DND-41 (cell line): ENCODE measurements at places on chromosomes 2 and 18.

DNA sequence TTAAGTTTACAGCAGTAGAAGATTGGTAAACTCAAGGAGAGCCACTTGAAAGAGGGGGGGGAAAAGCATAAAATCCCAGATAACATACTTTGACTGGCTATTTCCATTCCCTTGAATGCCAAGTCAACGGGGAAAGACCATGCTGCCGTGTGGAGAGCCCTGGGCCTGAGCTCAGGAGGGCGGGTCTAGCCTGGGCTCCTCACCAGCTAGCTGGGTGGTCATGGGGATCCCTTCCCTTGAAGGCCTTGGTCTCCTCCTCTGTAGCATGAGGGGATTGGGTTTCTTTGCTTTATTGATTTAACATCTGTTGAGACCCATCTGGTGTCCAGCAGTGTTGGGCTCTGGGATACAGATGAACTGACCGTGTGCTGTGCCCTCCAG lies 35.0 kb downstream of the TEX51 start:
- no peak for DNase-seq

DNA sequence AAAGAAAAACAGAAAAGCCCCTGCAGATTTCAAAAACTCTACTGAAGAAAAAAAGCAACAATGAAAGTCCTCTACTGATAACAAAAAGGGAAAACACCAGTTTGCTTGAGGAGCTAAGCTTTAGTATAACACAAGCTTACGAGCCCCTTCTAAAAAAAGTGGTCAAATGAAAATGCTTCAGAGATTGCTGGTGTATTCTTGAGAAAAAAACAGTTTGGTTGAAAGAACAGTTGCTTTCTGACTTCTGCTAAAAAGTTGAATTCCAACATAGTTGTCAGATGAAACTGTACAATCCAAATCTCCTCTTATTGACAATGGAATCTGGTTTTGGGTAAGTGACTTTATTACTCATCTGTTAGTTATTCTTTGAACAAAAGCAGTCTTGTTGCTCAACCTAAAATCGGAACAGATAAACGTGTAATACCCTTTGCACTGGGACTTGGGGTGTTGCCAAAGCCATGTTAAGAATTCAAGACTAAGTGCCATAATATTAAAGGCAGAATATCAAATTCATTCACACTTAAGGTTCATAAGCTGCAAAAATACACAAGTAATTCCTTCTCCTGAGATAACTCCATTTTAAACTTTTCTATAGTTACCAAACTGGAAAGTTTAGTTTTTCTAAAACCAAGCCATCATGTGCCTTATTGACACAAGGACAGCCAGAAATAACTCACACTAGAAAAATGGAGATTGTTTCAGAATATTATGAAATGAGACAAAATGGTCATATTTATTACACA lies 45.3 kb upstream of the SPAG16 start:
- no peak for DNase-seq

GRCh38 chr2:123366239-123366837 lies 658.7 kb upstream of the CNTNAP5 start:
- DNase-seq, result no peak

DNA sequence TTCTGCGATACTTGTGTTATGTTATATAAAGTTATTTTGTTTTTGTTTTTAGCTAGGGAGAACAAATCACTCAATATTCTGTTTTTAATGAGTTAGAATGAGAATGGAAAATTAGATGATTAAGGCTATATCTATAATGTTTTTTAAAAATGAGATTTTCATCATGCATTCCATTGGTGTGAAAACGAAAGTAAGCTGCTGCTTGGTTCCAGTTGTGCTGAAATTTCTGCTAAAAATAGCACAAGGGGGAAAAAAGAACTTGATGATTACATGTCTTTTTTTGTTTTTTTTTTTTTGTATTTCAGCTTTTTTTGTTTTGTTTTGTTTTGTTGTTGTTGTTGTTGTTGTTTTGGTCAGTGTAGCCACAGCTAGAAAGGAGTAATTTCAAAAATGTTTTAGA lies 242.6 kb upstream of the KCNJ3 start:
- DNase-seq, result no peak

- DNase-seq, result no peak
These were observed 341.4 kb downstream of the LPIN1 start for GRCh38 chr2:12087671-12088380.

GRCh38 chr2:191204433-191204832 lies 40.8 kb upstream of the MYO1B start:
- DNase-seq, result no peak
